ENCODE measurements at places on chromosomes 2 and 18. TPM values are rescaled to one million over a fixed set of nuclear protein-coding genes. Genes with fewer than 3 reads are reported as not detected.

DNA sequence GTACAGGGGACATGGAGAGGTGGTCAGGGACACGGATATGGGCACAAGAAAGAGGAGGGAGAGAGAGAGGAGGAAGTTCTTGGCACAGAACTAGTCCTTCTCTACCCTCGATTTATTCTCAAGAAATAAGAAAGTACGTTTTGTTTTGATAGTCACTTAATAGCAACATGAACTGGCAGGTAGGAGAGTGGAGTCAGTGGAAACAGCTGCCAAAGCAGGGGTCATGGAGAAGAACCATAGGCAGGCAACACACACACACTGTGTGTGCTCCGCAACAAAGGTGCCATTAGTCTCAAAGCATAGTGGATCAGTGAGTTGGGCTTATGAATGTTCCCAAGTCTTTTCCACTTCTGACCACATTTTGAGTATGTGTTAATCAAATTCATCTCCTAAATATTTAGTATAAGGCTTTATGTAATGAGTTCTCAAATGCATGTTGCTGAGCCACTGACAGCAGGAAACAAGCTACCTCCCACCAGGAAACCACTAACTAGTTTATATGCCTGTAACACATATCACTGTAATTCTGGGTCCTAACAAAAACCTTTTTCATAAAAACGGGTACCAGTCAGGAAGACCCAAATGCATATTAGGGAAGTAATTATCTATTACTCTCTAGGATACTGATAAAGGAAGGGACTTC, 41.1 kb downstream of the IWS1 start:
- DNase-seq, result no peak

The ALPI gene
- not detected for total RNA-seq

DNA sequence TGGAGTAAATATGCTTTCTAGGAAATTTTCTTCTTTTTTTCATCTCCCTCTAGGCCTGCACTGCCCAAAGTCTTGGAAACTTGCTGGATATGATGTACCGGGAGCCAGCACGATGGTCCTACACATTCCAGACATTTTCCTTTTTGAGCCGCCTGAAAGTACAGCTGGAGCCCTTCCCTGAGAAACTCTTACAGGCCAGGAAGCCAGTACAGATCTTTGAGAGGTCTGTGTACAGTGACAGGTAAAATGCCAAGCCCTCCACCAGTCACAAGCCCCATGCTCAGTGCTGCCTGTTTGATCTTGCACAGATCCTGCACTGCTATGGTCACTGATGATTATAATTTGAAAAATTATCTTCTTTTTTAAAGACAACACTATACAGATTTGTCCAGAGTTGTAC, 20.0 kb downstream of the DGUOK start:
- no peak for DNase-seq

DNA sequence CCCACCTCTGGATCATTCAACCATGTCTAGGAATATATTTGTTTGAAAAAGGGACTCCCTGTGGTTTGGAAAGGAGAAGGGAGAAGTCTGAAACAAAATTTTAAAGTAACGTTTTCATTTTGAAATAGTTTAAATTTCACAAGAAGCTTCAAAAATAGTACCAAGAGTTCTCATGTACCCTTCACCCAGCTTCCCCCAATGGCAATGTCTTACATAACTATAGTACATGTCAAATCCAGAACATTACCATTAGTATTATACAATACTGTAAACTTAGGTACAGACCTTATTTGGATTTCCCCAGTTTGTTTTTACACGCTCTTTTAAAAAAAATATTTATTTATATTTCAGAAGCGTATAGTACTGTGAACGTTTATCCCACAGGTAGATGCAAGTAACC, 4.0 kb upstream of the LYG2 start:
- no peak for DNase-seq

GRCh38 chr2:113127646-113128570, 510 bp downstream of the IL1RN start:
- DNase-seq, result no peak

The BCL2 gene
- 4.0 TPM for total RNA-seq

Data from right cardiac atrium (tissue), 5 donors.